Osteoblast (primary cell): ENCODE measurements at places on chromosomes 16 and 17. TPM values are rescaled to one million over a fixed set of nuclear protein-coding genes. Genes with fewer than 3 reads are reported as not detected.

Gene C17orf67
- total RNA-seq = 0.36 and 0.88 TPM in 2 replicates

Gene PHB1
- total RNA-seq = 71.7 and 71.9 TPM in 2 replicates

Gene FTO
- total RNA-seq = 142 and 152 TPM in 2 replicates

GRCh38 chr16:31485571-31485970 lies 2.6 kb downstream of the SLC5A2 start:
- DNase-seq = no peak

DNA sequence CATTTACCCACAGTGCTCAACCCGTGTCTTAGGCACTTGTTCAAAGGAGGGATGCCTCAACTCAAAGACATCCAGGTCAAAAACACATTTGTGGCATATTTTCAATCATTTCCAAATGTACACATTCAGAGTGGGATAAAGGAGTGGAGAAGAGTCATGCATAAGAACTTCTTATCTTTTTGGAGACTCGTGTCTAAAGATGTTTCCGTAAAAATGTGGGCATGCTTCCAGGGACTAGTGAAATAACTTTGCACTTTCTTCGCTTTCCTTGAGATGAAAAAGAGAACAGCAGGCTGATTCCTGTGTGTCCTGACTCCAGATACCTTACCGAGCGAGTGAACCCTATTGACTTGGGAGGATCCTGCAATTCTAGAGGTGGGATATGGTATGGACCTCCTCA lies 256.6 kb upstream of the KCNJ16 start:
- no peak for DNase-seq

DNA sequence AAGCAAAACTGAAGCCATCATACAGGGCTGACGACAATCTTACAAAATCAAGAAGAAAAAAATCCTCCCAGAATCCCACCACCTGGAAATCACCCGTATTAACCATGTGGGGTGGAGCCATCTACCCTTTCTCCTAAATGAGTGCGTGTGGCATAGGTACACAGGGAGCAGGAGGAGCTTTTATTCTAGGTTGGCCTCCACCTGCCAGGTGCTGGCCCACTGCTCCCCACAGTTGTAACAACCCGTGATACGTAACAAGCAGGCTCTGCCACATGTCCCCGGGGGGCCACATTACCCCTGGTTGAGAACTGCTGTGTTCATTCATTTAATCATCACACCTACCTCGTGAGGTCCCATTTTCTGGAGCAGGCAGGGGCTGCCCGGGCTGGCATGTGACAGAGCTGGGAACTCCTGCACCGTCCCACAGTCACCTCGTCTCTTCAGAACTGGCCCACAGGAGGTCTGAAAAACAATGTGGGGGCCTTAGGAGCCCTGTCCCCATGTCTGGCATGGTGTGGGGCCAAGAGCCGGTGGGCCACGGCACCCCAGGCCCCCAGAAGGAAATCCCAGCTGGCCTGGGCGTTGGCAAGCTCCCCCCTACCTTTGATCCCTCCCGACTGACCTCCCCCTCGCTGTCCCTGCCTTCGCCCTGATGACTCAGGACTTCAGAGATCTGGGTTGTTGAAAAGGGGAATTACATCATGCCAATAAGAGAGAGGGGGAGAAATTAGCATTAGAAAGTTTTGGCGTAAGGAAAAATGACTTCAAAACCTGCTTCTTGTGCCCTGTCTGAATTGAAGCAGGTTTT lies 12.9 kb downstream of the CMIP start:
- DNase-seq = peak; percentile 99

GRCh38 chr16:12754824-12755543 lies 48.7 kb downstream of the CPPED1 start:
- DNase-seq = no peak

- no peak for DNase-seq
Observed at GRCh38 chr17:49183801-49184200, 26.6 kb downstream of the GNGT2 start.

GRCh38 chr17:80441598-80442322 lies 26.8 kb downstream of the ENDOV start:
- DNase-seq = no peak

- DNase-seq = no peak
Observed at GRCh38 chr16:35194681-35195080, 1735.3 kb downstream of the TP53TG3F start.

GRCh38 chr17:60959696-60960095 lies 282.0 kb downstream of the BCAS3 start:
- no peak for DNase-seq

- peak; percentile 14 for DNase-seq
Observed at GRCh38 chr17:65532101-65532890, 29.2 kb downstream of the AXIN2 start.

DNA sequence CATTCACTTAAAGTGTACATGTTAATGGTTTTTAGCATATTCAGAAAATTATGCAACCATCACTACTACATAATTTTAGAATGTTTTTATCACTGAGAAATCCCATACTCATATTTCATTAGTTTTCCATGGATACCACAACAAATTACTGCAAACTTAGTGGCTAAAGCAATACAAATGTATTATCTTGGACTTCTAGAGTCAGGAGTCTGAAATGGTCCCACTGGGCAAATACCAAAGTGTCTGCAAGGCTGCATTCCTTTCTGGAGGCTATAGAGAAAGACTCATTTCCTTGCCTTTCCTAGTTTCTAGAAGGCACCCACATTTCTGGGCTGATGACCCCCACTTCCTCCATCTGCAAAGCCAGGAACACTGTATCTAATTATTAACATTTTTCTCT lies 16.9 kb upstream of the GNAO1 start:
- no peak for DNase-seq

GRCh38 chr16:53123747-53124146 lies 69.0 kb downstream of the CHD9 start:
- DNase-seq = peak; percentile 68

DNA sequence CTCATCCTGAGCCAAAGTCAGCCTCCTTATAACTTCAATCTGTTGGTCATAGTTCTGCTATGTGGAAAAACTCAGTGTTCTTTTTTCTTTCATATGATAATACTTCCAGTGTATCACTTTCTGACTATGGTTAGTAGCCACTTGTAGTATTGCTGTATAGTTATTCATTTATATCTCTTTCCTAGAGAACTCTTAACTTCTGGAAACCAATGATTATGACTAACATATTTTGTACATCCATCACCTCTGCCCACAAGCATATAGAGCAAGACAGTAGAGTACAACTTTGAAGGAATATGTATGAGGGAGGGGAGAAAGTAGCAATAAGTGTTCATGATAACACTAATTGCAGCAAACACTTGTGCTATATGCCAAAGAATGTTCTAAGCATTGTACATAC lies 38.6 kb downstream of the COX10 start:
- no peak for DNase-seq

- no peak for DNase-seq
Observed at GRCh38 chr17:35898283-35899070, 18.3 kb upstream of the CCL5 start.
